ENCODE measurements at places on chromosomes 16 and 17. TPM values are rescaled to one million over a fixed set of nuclear protein-coding genes. Genes with fewer than 3 reads are reported as not detected.

DNA sequence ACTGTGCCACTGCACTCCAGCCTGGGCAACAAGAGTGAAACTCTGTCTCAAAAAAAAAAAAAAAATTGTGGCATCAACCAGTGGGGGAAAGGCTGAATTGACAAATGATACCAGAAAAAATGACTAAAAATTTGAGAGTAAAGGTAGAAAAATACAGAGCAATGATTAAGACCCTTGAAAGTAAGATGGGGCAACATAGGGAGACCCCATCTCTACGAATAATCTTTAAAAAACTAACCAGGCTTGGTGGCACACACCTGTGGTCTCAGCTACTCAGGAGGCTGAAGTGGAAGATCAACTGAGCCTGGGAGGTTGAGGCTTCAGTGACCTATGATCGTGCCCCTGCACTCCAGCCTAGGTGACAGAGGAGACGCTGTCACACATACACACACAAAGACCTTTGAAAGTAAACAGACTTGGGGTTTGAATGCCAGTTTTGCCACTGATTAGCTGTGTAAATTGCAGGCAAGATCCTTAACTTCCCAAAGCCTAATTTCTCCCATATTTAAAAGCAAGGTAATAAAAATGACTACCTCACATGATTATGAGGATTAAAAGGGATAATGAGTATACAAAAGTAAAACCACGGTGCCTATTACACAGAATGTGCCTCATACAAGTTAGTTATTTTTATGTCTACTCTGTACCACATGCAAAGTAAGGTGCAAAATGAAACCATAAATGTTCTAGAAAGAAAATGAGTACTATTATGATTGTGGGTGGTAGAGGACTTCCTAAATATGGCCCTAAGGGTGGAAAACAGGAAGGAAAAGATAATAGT lies 21.7 kb upstream of the PAFAH1B1 start:
- DNase-seq: no peak

DNA sequence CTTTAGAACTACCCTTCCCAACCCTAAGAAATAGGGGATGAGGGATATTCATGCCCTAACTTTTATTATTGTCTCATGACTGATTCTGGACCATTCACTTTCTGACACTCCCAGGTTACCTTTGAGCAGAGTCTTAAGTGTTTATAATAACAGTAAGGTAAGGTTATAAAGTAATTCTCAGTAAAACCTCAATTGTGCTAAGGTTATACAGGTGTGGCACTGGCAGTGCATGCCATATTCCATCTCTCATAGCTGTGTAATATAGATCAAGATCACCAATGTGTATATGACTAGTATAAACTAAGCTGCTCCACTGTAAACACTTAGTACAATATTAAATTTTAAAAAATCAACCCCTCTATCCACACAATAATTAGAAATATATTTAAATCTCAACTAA lies 89.1 kb downstream of the KCNJ2 start:
- DNase-seq: no peak

GRCh38 chr16:23945243-23945642 lies 109.5 kb downstream of the PRKCB start:
- no peak for DNase-seq

DNA sequence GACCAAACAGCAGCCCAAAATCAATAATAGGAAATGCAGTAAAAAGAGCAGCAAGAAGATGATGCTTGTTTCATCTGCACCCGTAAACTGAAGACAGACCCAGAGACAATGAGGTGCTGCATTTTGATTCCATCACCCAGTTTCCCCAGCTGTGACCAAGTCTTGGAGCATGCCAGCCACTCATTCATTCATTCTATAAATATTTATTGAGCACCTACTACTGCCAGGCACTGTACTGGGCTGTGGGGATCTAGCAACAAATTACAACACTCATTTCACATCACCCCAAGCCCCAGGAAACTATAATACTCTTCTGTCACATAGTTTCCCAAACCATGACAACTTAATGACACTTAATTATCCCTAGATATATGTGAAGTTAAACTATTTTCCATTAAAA lies 79.2 kb downstream of the TOX3 start:
- no peak for DNase-seq

DNA sequence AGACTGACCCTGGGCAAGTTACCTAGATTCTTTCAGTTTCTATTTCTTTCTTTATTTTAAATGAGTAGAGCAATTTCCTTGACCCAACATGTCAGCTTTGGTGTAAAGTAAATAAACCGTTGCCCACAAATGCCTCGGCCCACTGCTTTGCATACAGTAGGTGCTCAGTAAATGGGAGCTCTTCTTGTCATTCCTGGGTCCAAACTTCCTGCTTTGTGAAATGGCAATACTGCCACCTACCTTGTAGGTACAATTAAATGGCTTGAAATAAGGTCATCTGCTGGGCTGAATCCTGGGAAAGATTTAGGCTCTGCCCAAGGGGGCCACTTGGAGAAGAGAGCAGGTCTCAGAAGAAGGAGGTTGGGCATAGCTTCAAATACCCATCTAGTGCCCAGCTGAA lies 253.0 kb downstream of the HS3ST3B1 start:
- DNase-seq: no peak

GRCh38 chr16:81376880-81377279 lies 62.1 kb downstream of the GAN start:
- peak; percentile 59 for DNase-seq

DNA sequence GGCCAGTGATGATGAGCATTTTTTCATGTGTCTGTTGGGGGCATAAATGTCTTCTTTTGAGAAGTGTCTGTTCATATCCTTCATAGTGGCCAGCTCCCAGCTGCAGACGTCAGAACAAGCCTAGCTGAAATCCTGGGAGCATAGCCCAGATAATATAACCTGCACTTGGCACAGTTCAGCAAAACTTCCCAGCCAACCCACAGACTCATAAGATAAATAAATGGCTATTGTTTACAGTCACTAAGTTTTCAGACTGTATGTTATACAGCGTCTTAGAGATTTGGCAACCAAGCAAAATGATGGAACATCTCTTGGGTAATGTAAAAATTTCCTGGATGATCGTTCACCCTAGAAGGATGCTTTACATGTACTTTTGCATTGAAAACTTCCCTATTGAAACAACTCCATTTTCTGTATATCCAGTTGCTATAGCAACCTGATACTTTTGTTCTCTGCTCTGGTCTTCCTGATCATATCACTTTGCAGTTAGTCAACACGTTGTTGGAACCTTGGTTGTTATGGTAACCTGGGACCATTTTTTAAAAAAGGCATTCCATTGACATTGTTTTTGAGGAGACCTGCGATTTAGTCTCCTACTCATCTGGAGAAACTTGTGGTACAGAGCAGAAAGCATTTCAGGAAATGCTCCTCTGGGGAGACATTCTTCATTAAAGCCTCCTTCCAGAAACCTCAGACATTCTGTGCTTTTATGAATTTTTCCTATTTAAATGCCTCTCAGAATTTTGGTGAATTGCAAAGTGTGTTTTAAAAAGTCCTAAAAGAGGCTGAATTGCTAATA lies 378.7 kb downstream of the HS3ST4 start:
- no peak for DNase-seq

GRCh38 chr17:61423967-61424649 lies 24.5 kb downstream of the TBX2 start:
- no peak for DNase-seq

GRCh38 chr17:36812762-36813161 lies 124.5 kb upstream of the LHX1 start:
- DNase-seq: no peak

GRCh38 chr16:88077328-88078108 lies 126.3 kb downstream of the BANP start:
- no peak for DNase-seq

GRCh38 chr17:15267996-15268395 lies 2.9 kb upstream of the PMP22 start:
- DNase-seq: no peak

Gene BBS2
- total RNA-seq: 62.6 TPM

Gene KRT39
- total RNA-seq: not detected

Gene NOD2
- total RNA-seq: 0.07 TPM

Gene ZDHHC7
- 78.0 TPM for total RNA-seq
